GM23248 (cell line): ENCODE measurements at places on chromosomes 11 and 22.
A peak's percentile ranks its signal among the peaks of the same experiment; 100 is the strongest.

- peaks cover 5% of the 10 kb centered on the region; the same call in 1 of the 2 replicates for H3K36me3 ChIP-seq
- H3K4me1 ChIP-seq, result peaks cover 25% of the 10 kb centered on the region
- H3K27ac ChIP-seq, result no peak overlapping the region
- DNase-seq, result no peak
Measured at GRCh38 chr11:65288706-65289536, 25.7 kb upstream of the CDC42EP2 start.

GRCh38 chr22:40547729-40548143 is 88.8 kb downstream of the MRTFA start:
- H3K27me3 ChIP-seq, result no peaks in the 10 kb centered on the region
- H3K4me1 ChIP-seq, result peaks cover 8% of the 10 kb centered on the region
- no peak overlapping the region for H3K27ac ChIP-seq
- no peak overlapping the region for H3K4me3 ChIP-seq

DNA sequence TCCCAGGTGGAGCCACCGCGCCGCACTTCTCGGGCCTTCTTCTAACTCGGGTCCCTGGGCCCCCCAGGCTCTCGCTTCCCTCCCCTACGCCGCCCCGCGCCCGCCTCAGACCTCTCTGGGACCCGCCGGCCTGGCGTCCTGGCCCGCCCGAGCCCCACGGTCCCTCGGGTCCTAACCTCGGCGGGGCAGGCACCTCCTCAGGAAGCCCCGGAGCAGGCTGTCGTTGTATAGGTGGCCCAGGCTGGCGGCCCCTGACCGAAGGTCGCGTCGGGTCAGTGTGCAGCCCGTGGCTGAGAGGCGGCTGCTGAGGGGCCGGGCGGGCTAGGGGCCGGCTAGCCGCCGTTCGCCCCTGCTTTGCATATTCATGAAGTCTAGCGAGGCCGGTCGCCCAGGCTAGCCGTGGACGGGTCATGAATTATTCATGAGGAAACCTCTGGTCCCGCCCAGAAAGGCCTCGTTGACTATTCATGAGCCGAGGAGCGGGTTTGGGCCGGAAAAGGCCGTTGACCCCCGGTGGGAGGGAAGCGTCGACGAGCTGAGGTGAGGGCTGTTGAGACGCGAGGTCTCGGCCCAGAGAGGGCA is at the start of gene HORMAD2:
TSS of gene HORMAD2 (plus strand) at position 513 of the 582 bp plus-strand sequence. CDS start 13,489 bp downstream, outside the sequence.
- H3K4me1 ChIP-seq, result no peaks in the 10 kb centered on the region
- H3K36me3 ChIP-seq, result no peaks in the 10 kb centered on the region
- peaks cover 22% of the 10 kb centered on the region for H3K27me3 ChIP-seq
- peak; percentile 50 for DNase-seq
- peak within 1 kb of the TSS; percentile 39; the same call in 1 of the 2 replicates for H3K4me3 ChIP-seq

DNA sequence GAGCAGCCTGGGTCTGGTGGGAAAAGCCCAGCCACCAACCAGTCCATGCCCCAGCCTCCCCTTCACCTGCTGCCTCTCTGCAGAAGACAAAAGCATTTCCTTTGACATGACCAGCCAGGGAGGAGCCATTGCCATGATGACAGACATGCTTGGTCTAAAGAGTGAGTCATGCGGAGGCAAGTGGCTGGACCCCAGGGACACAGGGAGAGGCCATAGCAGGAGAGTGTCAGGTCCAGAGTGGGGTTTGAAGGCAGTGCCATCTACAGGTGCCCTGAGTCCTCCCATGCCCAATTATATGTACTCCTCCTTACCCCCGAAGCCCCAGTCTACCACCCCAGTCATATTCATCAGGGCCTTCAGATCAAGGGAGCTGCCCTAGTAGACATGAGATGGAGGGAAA is 67.4 kb downstream of the SCN3B start:
- no peak overlapping the region for H3K27ac ChIP-seq
- no peak overlapping the region for H3K4me3 ChIP-seq
- no peaks in the 10 kb centered on the region for H3K27me3 ChIP-seq
- H3K4me1 ChIP-seq, result peaks cover 12% of the 10 kb centered on the region
- H3K36me3 ChIP-seq, result no peaks in the 10 kb centered on the region

DNA sequence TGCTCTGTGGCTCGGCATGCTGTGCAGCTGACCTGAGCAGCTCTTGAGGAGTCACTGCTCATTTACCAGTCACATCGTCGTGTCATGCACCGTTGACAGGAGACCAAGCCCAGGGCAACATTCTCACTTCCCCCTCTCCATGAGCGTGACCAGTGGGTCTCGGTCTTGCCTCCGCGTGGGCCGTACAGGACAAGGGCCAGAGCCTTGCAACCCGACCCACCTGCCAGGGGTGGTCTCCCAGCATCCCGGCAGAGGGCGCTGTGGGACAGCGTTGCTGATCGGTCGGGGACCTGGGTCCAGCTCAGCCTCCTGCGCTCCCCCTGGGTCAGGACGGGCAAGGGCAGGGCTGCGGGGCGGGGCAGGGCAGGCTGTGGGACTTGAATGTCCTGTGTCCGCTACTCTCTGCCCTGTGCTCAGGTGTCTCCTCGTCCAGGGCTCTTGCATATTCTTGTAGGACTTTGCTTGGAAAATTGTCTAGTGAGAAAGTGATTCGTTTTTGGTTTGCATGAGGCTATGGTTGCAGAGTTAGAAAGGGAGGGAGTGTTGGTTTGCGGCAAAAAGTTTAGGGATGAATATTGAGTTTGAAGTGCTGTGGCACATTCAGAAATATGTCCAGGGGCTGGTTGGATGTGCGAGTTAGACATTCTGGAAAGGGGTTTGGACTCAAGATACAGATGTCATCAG is 16.2 kb downstream of the EIF4G2 start:
- H3K4me1 ChIP-seq, result 0 out of 2 replicates have a peak, but pooled peaks cover 4% of the 10 kb centered on the region
- no peaks in the 10 kb centered on the region for H3K27me3 ChIP-seq
- no peak overlapping the region for H3K27ac ChIP-seq
- peak overlapping the region; percentile 55 for H3K4me3 ChIP-seq
- peaks cover 16% of the 10 kb centered on the region for H3K36me3 ChIP-seq

DNA sequence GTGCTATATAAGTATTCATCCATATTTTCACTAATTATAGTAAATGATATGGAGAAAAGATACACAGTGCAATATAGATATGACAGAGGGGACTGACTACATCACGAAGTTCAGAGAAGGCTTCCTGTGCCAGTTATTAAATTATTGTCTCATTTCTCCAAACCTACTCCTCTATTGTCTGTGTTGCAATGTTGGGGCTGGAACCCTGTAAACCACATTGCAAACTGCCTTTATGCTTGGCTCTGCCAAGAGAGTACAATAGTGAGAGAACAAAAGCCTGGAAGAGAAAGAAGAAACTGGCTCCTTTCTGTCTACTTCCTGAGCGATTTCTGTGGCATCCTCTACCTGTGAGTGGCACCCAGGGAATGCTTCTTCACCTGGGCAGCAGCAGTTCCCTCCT is 46.4 kb downstream of the ME3 start:
- peaks cover 77% of the 10 kb centered on the region for H3K4me1 ChIP-seq
- H3K27ac ChIP-seq, result 0 out of 2 replicates have a peak overlapping the region, but pooled peaks have one; percentile 12
- no peak overlapping the region for H3K4me3 ChIP-seq
- no peaks in the 10 kb centered on the region for H3K36me3 ChIP-seq
- no peaks in the 10 kb centered on the region for H3K27me3 ChIP-seq

DNA sequence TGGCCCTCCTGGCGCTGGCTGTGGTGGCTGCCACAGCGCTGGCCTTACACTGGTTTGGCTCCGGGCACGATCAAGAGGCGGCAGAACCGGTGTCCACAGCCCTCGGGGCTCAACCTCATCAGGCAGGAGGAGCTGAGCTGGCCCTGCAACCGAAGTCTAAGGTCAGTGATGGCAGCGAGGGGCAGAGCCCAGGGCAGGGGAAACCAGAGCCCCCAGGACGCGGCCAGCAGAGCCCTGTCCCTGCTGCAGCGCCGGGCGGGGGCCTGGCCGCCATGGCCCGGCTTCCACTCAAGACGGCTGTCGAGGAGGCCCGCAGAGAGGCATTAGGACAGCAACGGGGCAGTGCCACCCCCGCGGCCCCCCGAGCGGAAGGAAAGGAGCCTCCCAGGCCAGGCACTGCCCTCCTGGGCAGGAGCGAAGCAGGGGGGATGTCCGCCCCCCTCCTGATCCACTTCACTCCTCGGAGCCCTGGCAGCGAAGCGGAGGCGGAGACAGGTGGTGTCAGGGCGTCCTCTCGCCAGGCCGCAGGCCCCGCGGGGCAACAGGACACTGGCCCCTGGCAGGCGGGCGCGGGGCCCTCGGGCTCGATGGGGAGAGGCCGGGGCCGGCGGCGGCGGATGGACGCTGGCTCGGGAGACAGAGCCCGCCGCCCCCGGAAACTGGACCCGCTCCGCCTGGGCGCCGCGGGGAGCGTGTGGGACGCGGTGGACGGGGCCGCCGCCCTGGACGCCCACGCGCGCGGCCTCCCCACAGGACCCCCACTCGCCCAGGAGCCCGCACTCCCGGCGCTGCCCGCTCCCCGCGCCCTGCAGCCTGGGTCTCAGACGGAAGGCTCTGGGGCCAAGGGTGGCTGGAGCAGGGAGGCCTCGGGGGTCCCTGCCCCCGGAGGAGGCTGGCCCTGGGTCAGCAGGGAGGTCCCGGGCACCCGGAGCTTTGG is 895 bp downstream of the KLHDC7B start:
- H3K27ac ChIP-seq, result no peak overlapping the region
- peaks cover 10% of the 10 kb centered on the region for H3K4me1 ChIP-seq
- no peak overlapping the region for H3K4me3 ChIP-seq
- DNase-seq, result no peak
- H3K36me3 ChIP-seq, result no peaks in the 10 kb centered on the region

DNA sequence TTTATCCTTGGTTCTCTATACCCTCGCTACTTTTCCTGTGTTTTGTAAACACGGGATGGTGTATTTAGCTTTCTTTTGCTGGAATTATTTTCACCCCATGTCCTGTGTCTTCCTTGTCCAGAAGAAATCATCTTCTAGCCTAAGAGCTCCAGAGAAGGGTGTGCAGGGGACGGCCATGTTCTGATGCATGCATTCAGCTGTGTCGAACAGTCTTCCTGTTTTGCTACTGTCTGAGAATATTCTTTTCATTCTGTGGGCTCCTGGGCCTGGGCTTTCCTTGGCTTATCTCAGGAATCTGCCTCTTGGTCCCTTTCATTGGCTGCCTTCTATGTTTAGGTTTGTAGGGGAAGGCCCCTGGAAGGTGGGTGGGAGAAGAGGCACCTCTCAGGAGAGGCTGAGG is 10.6 kb upstream of the PLET1 start:
- DNase-seq, result no peak
- no peak overlapping the region for H3K27ac ChIP-seq
- H3K36me3 ChIP-seq, result no peaks in the 10 kb centered on the region
- H3K27me3 ChIP-seq, result no peaks in the 10 kb centered on the region
- H3K4me1 ChIP-seq, result no peaks in the 10 kb centered on the region
- H3K4me3 ChIP-seq, result no peak overlapping the region

GRCh38 chr22:36790648-36791047 is 14.7 kb upstream of the IFT27 start:
- no peak overlapping the region for H3K4me3 ChIP-seq
- no peaks in the 10 kb centered on the region for H3K36me3 ChIP-seq
- peaks cover 80% of the 10 kb centered on the region for H3K27me3 ChIP-seq
- no peak overlapping the region for H3K27ac ChIP-seq
